ENCODE measurements at places on chromosomes 6 and 20.

DNA sequence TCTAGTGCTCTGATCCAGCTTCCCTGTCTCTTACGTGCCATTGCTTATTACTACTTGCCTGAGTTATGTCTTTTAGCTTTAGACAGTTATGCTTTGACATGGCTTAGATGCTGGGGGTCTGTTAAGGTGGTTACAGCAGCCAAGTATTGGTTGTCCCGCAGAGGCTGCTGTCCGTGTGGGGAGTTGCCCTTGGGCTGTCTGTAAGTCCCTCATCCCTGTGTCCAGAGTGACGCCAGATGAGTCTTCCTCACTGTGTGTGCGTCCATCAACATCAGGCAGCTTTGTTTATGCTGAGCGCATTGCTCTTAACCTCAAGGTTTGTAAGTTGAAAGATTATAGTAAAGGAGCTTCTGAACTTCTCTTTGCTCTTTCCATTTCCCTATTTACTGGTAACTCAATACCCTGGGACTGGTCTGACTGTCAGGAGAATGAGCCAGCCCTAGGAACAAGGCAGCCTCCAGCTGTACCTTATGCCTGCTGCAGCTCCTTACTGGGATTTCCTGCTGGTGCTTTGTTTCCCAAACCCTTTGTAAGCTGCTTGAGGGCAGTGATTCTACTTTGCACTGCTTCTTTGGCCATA is 7.2 kb downstream of the FAM120B start:
- no peak for DNase-seq

GRCh38 chr6:143397227-143398222 is 53.0 kb downstream of the ADAT2 start:
- DNase-seq, result no peak

DNA sequence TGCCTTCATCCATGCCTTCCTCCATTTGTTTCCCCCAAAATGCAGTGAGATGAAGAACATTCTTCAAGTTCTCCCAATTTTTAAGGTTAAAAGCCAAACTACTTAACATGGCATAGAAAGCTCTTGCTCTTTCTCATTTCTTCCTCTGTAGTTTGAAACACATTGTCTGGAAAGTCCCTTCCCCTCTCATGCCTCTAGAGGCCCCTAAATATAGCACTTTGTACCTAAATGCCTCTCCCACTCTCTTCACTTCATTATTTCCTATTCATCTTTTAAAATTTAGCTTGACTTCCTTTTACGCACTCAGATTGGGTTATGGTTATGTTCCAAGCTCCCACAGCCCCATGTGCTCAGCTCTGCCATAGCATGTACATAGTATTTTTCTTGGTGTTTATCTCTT is 389.3 kb downstream of the HDGFL1 start:
- DNase-seq, result no peak

DNA sequence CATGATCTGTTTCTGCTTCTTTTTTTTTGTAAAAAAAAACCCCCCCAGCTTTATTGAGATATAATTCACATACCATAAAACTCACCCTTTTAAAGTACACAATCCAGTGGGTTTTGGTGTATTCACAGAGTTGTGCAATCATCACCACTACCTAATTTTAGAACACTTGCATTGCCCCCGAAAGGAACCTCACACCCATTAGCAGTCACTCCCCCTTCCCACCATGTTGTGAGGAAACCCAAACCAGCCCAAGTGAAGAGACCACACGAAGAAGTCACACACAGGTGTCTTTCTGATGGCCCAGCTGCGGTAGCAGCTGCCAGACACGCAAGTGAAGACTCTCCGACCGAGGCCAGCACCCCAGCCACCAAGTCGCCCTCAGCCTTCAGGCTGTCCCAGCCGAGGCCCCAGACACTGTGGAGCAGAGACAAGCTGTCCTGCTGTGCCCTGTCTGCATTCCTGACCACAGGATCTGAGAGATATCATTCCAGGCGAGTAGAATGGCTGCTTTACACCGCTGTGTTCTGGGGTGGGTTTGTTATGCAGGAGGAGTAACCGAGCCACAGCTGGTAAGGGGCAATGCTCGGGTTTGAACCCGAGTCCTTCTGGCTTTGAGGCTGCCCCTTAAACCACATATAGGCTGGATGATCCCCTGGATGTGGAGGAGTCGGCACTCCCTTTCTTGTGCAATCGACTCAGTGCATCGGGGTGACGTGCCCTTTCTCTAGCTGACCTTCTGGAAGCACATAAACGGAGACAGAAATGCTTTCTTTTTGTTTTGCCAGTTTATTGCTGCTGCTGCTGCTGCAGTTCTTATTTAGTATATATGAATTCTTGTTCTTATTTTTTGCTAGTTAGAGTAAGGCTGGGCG is 59.1 kb upstream of the PTPN1 start:
- DNase-seq, result peak; percentile 69

DNA sequence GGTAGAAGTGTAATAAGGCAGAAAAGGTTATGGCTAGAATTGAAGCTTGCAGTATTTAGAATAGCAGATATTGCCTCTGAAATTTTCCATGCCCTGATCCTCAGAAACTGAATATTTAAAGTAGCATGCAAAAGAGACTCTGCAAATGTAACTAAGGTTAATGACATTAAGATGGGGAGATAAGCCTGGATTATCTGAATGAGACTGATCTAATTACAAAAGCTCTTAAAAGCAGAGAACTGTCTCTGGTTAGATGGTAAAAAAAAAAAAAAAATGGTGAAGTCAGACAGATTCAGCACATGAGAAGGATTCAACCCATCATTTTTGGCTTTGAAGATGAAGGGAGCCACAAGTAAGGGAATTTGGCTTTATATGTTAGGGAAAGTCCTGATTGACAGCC is 503.7 kb upstream of the IRAK1BP1 start:
- DNase-seq, result no peak
